ENCODE measurements at places on chromosomes 2 and 18.
A peak's percentile ranks its signal among the peaks of the same experiment; 100 is the strongest.

- DNase-seq: no peak
Observed at GRCh38 chr2:75595541-75596395, 35.0 kb upstream of the EVA1A start.

- DNase-seq: no peak
Observed at GRCh38 chr2:36611316-36611990, 13.5 kb upstream of the FEZ2 start.

- DNase-seq: no peak
Observed at GRCh38 chr2:115908731-115909130, 1466.3 kb downstream of the DPP10 start.

DNA sequence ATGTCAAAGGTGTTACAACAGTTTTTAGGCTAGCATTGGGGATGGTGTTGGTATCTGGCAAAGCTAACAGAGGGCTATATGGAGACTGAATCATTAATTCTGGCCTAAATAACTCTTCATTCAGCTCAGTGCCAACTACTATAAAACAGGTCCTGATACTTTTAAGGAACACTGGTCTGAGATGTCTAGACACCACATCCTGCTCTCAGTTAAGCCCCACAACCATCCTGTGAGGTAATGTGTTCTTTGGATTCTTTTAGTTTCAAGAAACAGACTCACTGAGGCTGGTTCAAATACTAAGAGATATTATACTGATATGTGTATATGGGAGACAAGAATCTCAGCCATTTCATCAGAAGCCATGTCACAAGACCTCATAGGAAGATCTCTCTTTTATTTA, 14.2 kb upstream of the HK2 start:
- DNase-seq: no peak

GRCh38 chr2:224195925-224196571, 157.0 kb upstream of the SERPINE2 start:
- DNase-seq: no peak

GRCh38 chr2:12291303-12291702, 425.4 kb upstream of the TRIB2 start:
- DNase-seq: no peak

GRCh38 chr2:218954541-218955300, 4.7 kb upstream of the CDK5R2 start:
- no peak for DNase-seq

- DNase-seq: no peak
Observed at GRCh38 chr2:3563521-3563976, 5.4 kb upstream of the RNASEH1 start.

DNA sequence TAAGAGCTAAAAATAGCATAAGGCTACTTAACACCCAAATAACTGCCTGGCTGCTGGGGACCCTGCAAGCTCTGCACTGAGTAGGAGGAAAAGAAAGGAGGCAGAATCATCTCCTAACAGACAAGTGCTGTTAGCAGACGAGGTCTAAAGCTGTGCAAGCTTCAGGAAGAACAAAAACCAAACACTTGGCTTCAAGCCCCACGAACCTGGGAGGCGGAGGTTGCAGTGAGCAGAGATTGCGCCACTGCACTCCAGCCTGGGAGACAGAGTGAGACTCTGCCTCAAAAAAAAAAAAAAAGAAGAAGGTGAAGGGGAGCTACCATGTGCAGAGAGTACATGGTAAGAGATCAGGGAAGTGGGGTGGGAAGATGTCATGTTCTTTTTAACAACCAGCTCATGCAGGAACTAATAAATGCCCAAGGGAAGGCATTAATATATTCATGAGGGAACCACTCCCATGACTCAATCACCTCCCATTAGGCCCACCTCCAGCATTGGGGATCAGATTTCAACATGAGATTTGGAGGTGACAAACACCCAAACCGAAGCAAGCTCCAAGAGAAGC, 28.8 kb upstream of the INO80C start:
- no peak for DNase-seq

GRCh38 chr2:84858937-84859336, 21.9 kb downstream of the TRABD2A start:
- no peak for DNase-seq

DNA sequence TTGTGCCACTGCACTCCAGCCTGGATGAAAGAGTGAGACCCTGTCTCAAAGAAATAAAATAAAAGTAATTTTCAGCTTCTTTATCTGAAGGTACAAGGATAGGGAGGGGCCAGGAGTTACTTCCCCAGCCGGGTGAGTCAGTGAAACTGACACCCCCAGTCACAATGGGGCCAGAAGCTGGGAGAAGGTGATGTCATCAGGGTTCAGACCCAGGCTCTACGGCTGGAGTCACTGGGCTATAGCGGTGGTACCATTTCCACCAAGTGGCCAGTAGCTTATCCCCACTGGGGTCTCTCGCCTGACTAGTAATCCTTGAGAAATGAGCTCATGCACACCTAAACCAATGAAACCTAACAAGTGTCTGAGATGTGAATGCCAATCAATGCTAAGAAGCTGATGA, 107.9 kb downstream of the ALPK2 start:
- DNase-seq: no peak

DNA sequence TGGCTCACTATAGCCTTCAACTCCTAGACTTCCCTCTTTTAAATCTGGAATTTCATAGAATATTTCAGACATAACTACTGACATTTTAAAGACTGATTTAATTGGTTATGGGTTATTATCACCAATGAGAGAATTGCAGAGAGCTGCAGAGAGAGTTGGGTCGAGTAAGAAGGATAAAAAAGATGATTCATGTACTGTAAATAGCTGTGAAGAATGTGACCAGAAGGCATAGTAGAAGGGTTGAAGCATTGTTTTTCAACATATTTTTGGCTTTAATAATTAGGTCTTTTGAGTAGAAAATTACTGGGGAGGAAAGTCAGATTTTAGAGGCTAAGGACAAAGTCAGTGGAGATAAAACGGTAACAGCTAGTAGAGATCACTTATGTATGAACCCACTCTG, 503.2 kb upstream of the SLC8A1 start:
- DNase-seq: no peak

- no peak for DNase-seq
Observed at GRCh38 chr18:2657788-2658458, 2.4 kb downstream of the SMCHD1 start.

DNA sequence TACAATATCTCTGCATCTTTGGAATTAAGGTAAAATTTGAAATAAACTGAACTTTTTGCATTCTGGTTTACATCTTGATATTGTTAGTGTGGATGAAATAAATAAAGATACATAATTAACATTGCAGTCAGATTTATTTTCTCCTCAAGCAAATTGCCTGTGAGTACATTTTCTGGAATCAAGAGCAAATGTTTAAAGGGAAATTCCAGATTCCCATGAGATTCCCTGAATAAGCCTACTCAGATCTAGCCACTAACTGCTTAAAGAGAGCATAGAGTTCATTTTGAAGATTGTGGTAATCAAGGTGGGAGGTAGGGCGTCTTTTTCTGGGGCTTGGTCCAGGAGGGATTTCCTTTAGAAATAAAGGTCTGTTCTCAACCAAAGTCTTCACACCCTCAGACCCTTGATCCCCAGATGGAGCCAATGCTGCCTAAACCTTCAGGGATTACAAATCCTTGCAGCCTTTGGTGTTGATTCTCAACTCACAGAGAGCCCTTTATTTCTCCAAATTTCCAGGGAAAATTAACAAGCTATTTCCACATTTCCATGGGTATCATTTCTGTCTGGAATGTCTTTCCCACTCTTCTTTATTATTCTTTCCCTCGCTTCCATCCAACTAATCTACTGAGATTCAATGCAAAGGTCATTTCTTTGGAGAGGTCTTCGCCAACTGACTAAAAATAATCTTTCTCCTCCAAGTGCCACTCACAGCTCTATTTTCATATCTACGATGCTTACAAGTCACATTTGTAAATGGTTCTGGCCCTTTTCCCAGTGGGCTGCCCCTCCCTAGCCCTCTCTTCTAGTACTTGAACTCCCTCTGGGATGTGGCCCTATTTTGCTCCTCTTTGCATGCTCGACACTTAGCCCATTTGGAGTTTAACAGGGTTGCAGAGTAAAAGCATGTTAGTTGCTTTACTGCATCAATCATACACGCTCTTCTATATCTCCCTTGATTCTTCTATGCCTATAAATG, 79.8 kb upstream of the SPATS2L start:
- DNase-seq: no peak

- DNase-seq: no peak
Observed at GRCh38 chr2:127597046-127597983, 48.6 kb upstream of the GPR17 start.

DNA sequence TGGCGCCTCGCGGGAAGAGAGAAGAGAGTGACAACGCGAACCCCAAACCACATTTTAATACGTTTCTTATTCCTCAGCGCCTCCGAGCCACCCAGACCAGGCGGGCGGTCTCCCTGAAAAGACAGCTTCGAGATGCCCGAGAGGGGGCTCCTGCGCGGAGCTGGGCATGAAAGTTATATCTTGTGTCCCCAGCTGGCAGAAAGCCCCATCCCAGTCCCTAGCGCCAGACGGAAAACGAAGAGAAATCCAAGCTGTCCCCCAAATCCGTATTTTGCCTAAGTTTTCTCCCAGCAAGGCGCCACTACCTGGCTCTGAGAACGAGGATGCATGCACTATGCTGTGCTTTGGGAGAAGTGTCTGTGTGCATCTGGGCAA, 797 bp downstream of the NXPH2 start:
- DNase-seq: no peak

DNA sequence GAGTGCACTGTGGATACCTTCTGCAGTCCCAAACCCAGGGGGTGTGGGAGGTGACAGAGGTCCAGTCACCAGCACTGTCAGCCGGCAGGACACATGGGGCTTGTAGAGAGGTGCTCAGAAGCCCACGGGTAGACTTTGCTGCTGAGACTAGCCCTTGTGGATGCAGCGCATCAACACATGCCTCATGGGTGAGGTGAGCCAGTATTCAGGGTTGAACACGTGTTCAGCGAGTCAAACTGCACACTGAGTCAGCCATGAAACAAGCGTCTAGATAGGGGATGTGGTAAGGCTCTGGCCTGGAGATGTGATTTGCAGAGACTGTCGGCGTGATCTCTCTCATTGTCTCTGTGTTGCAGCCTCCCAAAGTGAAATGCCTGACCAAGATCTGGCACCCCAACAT, 35.8 kb upstream of the SCLY start:
- peak; percentile 33 for DNase-seq

DNA sequence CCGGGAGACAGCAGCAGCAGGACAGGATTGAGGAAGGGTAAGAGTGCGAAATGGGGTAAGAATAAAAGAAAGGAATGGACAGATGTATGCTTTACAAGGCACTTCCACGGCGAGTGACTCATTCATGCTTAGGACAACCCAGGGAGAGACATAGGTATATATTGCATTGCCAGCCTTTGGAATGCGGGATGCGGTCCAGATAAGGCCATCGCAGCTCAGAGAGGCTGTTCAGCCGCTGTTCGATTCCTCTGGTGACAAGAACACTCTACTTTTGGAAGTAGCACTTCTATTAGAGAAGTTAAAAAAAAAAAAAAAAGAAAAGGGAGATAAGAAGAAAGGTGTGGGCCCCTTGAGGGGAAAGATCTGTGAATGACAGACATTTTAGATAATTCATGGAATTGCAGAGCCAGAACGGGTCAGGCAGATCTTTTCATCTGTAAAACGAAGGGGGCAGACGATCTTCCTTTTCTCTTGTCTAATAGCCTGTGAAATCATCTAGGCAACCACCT, 819 bp upstream of the NCOA1 start:
- DNase-seq: no peak

DNA sequence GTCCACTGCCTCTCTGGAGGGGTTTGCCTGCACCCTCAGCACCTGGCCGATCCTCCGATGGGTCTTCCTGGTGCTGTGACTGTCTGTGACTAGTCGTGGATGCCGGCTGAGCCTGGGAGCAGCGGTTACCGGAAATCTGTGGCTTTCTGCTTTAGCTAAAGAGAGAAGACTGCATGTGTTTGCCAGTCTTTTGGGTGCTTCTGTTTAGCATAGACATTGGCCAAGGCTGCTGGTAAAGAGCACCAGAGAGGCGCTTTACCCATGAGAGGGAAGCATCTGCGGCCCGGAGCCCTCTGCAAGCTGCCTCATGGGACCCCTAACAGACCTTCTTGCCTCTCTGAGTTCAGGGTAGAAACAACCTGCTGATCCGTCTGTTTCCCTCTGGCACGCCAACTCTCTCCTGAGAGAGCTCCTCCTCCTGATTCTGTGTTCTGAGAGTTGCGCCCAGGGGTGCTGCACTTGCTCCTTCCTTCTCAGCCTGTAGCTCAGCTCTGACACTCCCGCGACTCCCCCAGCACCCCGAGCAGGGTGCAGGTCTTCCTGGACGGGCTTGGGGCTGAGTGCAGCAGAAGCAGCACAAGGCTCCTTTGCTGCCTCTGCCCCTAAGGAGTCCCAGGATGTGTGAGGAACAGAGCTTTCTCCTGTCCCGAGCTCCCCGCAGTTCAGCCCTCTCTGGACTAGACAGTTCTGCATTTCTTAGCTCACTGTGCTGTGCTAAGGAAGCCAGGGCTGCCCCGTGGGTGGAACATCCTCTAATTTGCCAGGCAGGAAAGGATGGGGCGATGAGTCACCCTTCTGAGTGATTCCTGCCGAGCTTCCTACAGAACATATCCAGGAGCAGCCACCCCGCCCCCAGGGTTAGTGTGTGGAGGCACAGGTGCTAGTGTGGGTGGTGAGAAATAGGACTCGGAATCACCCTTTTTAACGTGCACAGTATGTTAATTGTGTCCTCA, 203.2 kb downstream of the SH3RF3 start:
- peak; percentile 21 for DNase-seq

GRCh38 chr18:3879114-3879835, 429.3 kb downstream of the TGIF1 start:
- DNase-seq: no peak

GRCh38 chr2:150426724-150427123, 60.7 kb downstream of the RND3 start:
- no peak for DNase-seq

- DNase-seq: no peak
Observed at GRCh38 chr2:240387669-240388358, 47.6 kb upstream of the GPC1 start.

DNA sequence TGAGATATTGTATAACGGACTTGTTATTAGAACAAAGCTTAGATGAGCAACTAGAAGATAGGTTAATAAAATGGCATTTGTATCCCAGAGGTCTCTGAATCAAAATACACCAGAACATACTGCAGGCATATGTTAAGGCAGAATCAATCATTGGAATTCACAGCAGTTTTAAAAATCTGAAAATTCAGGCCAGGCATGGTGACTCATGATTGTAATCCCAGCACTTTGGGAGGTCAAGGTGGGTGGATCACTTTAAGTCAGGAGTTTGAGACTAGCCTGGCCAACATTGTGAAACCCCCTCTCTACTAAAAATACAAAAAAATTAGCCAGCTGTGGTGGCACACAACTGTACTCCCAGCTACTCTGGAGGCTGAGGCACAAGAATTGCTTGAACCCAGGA, 405.2 kb downstream of the ZEB2 start:
- DNase-seq: no peak

- DNase-seq: no peak
Observed at GRCh38 chr18:34661464-34662087, 48.5 kb upstream of the DTNA start.

GRCh38 chr2:24204505-24204904, 29.7 kb downstream of the FAM228A start:
- DNase-seq: no peak

DNA sequence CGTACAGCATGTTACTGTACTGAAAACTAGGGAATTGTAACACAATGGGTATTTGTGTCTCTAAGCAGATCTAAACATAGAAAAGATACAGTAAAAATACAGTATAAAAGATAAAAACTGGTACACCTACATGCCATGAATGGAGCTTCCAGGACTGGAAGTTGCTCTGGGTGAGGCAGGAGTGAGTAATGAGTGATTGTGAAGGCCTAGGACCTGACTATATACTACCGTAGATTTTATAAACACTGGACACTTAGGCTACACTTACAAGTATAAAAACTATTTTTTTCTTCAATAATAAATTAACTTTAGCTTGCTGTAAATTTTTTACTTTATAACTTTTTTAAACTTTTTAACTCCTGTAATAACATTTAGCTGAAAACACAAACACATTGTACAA, 324.4 kb upstream of the TNP1 start:
- no peak for DNase-seq
